ENCODE measurements at places on chromosomes 6 and 20.
A peak's percentile ranks its signal among the peaks of the same experiment; 100 is the strongest.

GRCh38 chr6:164628302-164628931 is 681.0 kb downstream of the C6orf118 start:
- DNase-seq = no peak

- DNase-seq = no peak
Measured at GRCh38 chr20:37262505-37262904, 891 bp upstream of the GHRH start.

DNA sequence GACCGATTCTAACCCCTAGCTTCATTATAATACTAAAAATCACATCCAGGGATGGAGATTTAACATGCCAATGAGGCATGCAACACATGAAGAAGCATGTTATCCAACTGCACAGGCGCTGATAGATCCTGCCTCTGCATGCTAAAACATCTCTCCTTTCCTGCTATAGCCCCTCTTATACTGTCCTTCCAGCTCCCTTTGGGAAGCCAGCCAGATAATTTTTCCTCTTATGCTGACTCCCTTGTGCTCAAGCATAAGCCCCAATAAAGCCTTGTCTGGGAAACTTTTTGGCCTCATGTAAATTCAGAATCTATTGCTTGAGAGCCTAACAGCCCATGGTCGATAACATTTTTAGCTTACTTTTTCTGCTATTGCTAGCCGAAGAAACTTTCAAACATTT is 404.3 kb downstream of the EPM2A start:
- DNase-seq = no peak

GRCh38 chr20:15986690-15987089 is 586.6 kb downstream of the KIF16B start:
- DNase-seq = no peak

GRCh38 chr6:155483858-155484257 is 28.2 kb upstream of the NOX3 start:
- peak; percentile 71 for DNase-seq

DNA sequence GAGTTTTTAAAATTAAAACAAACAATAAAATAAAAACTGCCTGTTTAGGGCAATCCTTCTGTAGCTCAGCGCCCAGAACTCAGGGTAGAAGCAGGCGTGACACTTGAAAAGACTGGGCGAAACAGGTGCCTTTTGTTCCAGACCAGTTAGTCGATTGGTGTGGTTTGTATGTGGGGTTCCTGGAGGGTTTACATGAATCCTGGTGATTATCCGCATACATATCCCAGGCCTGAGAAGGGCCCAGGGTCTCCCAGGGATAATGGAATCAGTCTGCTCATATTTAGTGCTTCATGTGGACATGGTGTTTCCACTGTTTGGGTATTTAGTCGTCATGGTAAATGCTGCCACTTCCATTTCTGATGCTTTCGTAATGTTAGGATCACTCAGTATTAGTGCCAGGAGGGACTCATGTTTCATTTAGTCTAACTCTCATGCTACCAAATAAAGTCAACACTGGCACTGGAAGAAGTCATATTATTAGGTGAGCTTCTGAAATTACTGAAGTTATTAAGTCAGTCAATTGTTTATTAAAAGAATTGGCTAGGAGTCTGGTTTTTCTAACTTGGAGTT is 116.5 kb downstream of the SAMD5 start:
- DNase-seq = no peak

Data from fibroblast of skin of left biceps (primary cell).